ENCODE measurements at places on chromosomes 1 and 21. TPM values are rescaled to one million over a fixed set of nuclear protein-coding genes. Genes with fewer than 3 reads are reported as not detected.

- no peak for DNase-seq
Observed at GRCh38 chr21:46124083-46124925, 26.4 kb downstream of the COL6A2 start.

DNA sequence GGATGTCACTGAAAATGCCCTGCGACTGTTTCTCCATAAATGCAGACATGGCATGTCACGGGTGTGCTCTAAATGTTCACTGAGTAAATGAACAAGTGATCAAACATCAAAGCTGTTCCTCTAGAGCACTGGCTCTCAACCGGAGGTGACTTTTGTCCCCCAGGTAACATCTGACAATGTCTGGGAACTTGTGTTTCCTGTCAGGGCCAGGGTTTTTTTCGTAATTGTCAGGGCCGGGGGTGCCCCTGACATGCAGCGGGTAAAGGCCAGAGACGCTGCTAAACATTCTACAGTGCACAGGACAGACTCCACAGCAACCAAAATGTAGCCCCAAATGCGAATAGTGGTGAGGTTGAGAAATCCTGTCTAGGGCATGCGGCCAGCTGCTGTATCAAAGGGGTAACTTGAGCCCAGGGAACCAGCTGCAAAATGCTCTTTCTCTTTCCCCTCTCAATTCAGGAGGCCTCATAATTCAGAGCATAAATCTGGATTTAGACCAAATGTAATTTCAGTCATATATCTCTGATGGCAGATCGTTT lies 2.0 kb downstream of the ALDH4A1 start:
- no peak for DNase-seq

DNA sequence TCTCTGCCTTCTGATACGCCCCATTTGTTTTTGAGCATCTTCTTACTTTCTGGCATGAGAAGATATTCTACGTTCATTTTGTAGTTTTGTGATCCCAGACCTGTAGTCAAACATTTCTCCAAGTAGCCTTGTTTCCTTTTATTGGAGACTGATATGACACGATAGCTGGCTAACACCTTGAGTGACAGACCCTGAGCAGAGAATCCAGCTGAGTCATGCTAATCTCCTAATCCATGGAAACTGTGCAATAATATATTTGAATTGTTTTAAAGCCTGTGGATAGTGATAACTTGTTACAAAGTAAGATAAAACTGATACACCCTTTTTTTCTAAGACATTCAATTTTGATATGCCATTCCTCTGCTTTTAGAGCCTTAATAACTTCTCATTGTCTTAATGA lies 1.2 kb upstream of the IFI44L start:
- no peak for DNase-seq

DNA sequence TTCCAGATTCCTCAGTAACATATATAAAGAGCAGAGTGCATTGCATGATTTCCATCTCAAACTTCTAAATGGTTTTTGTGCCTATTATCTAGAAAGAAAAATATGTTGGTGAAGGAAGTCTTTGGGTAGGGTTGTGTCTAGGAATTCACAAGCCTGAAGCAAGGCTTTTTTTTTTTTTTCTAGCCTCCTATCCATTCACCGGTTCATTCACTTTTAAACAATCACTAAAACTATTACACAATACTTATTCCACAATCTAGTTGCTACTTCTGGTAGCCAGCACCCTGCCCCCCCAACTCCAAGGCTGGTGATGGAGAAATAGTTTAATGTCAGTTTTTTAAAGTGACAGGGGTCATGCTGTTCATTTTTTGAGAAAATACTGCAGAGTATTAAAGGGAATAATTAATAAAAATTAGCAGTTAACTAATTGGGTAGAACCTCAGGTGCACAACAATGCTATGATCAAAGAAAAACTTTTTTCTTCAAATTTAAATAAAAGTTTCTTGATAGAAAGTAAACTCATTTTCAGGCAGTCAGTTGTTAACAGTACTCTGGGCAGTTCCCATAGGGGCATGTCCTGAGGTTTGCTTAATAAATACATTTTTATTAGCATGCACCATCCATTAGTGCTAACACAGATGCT lies 10.9 kb downstream of the IRF2BP2 start:
- DNase-seq, result no peak

DNA sequence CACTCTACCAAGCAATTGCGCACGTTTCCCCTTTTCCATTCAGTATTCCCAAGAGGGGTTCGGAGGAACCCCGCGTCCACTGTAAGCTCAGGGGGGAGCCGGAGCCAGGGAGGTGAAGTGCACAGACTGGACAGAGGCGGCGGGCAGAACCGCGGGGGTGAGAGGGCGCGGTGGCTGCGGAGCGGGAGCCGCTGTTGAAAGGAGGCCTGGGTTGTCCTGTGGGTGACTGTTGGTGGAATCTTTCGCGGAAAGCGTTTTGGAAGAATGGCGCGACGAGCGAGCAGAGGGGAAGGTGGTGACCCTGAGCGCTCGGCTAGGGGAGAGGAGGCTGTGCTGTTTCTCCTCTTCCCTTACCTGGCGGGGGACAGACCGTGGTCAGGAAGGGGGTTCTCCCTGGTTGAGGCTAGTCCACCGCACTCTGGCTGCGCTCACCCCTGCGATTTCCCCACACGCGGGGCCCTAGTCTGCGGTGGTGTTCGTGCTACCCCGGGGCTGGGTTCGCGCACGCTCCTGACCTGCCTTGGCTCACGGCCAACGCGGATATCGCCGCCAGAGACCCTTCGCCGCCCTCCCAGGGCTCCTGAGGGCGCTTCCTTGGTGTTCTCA lies 92.8 kb downstream of the PRKAB2 start:
- no peak for DNase-seq

GRCh38 chr1:230107941-230108340 lies 40.9 kb downstream of the GALNT2 start:
- DNase-seq, result no peak

- DNase-seq, result no peak
Observed at GRCh38 chr1:66436378-66437135, 97.4 kb upstream of the SGIP1 start.

GRCh38 chr1:62573675-62574074 lies 23.6 kb upstream of the ANGPTL3 start:
- no peak for DNase-seq

- DNase-seq, result no peak
Observed at GRCh38 chr1:204712708-204713430, 27.3 kb upstream of the LRRN2 start.

GRCh38 chr1:94110946-94111740 lies 9.8 kb downstream of the ABCA4 start:
- no peak for DNase-seq

GRCh38 chr1:21607549-21608529 lies 61.3 kb downstream of the RAP1GAP start:
- peak; percentile 61 for DNase-seq

DNA sequence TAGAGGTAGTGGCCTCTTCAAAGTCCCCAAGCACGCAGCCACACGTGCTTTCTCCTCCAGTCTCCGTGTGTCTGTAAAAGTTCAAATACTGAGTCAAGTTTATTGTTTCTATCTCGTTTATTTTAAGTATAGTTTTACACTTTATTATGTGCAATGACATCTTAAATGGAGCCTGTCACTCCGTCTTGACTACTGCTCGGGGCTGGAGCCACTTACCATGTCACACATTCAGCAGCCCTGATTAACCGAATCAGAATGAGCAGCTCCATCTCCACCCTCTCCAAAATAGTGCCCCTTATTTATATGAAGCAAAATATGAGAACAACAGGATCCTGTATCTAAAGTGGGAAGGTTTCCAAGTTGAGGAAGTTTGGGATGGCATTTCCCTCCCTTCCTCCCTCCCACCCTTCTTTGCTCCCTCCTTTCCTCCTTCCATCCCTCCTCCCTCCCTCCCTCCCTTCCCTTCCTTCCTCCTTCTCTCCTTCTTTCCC lies 201.0 kb downstream of the PBX1 start:
- no peak for DNase-seq

DNA sequence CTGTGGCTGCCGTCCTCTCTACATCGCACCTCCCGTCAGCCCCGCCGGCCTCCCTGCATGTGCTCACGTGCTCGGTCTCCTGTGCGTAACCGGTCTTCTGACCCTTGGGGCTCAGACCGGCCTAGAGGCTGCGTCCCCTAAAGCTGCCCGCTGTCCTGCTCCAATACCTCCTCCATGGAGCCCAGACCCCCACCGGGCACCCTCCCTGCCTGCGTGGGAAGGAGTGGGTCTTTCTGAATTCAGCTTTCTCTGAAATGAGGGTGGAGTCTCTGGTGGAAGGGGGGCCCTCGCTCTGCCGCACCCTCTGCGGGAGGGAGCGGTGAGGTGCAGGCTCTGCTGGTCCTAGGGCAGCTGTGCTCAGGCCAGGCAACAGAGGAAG lies 18.7 kb upstream of the POFUT2 start:
- no peak for DNase-seq

- no peak for DNase-seq
Observed at GRCh38 chr1:196558411-196558810, 49.8 kb downstream of the KCNT2 start.

DNA sequence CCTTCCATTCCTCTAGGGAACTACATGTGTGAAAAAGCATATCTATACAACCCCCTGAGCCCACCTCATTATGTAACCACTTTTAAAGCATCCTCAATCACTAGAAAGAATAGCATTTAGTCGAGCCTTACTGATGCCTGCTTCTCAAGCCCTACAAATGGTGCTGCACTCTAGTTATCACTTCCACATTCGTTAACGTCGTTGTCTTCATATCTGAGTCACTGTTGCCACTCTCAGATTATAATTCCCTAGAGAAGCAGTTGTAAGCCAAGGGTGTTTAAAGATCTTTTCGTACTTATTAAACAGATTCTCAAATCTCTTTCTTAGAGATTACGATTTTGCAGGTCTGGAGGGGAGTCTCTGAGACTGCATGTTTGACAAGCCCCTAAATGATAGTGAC lies 16.5 kb downstream of the ATP1B1 start:
- DNase-seq, result no peak

DNA sequence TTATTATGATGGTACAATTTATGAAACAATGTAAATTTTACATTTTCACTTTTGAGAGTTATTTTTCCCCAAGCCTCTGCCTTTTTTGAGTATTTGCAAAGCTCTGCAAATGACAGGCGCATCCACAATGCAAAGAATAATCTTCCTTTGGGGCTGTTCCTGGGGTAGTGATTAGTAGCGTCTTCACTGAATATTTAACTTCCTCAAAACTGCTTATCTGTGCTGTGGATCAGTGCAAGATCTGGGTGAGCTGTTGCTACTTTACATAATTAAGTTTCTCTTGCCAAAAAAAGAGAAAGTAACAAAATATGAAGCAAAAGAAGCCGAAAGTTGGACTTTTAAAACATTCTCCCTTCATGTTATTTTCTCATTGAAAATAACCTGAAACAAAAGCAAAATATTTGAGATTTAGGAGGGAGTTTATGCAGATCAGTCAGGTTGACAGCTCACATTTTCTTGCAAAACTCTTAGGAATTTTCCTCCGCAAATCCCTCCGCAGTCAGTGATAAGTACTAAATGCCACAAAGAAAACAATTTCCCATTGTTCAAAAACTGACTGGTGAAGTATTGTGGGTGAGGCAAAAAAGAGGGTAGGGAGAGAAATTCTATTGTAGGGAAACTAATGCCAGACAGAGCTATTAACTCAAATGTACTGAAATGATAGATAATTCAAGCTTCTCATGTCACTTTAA lies 276.4 kb upstream of the B3GALT2 start:
- no peak for DNase-seq

DNA sequence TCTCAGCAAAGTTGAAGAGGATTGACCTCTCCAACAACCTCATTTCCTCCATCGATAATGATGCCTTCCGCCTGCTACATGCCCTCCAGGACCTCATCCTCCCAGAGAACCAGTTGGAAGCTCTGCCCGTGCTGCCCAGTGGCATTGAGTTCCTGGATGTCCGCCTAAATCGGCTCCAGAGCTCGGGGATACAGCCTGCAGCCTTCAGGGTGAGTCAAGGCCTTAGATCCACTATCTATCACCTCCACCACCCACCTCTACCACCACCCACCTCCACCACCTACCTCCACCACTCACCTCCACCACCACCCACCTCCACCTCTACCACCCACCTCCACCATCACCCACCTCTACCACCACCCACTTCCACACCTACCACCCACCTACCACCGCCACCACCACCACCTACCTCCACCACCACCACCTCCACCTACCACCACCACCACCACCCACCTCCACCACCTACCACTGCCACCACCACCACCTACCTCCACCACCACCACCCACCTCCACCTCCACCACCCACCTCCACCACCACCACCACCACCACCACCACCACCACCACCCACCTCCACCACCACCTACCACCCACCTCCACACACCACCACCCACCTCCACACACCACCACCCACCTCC lies 5.8 kb downstream of the OPTC start:
- DNase-seq, result no peak

- no peak for DNase-seq
Observed at GRCh38 chr1:74748960-74749359, 16.0 kb downstream of the TYW3 start.

DNA sequence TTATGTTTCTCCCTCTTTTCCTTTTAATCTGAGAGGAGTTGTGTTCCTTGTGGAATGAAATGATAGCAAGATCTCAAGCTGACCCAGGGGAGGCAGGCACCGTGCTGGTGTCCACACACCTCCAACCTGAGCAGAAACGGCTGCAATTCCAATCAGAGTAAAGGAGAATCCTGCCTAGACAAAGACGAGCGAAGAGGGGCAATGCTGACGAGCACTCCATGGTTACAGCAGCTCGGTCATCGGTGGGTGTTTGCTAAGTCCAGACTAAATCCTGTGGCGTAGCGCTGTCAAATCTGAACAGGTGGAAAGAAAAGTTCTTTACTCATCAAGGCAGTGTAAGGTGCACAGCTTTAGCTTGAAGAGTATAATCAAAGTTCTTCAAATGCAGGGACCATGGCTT lies 74.8 kb downstream of the PLD5 start:
- no peak for DNase-seq

DNA sequence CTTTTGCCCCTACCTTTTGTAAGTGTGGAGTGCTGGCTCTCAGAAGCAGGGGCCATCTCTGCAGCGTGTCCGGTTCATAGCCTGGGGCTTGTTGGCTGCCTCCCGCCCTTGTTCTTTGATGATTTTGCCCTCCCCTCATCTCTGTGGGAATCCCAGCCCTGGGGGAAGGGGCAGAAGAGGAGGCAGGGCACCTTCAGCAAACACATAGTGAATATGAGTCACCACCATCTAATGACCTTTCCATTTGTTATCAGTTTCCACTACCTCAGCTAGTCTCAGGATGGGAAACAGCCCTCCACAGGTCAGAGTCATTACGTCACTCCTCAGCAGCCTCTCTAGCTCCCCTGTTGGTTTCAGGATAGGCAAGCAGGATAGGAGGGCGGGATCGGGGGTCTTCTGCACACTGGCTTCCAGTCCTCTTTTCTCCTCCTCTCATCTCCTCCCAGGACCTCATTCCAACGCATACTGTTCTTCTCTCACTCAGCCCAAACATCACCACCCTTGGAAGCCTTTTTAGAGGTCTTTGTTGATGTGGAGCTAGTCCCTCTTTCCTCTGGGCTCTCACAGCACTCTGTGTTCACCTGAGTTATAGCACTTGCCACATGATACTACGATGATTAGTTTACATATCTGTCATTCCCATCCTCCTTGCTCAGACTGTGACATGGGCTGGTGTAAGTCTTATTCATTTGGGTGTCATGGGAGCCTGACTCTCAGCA lies 15.8 kb downstream of the GADD45A start:
- no peak for DNase-seq

FLG2 gene
- not detected for total RNA-seq

SERPINC1 gene
- not detected for total RNA-seq

TLCD4 gene
- total RNA-seq, result 28.1 TPM

DNM3 gene
- total RNA-seq, result 11.7 TPM

PIK3C2B gene
- total RNA-seq, result 33.6 TPM

SPATA17 gene
- total RNA-seq, result 4.7 TPM

CELA3A gene
- not detected for total RNA-seq

LCE1F gene
- not detected for total RNA-seq

LMX1A gene
- 0.42 TPM for total RNA-seq

TP53BP2 gene
- total RNA-seq, result 42.8 TPM

AADACL3 gene
- total RNA-seq, result not detected

CCDC27 gene
- total RNA-seq, result not detected

NR1I3 gene
- not detected for total RNA-seq

ZBTB8B gene
- 0.79 TPM for total RNA-seq

Measured in urinary bladder (tissue), 4 donors.